ENCODE measurements at places on chromosomes 2 and 18.

GRCh38 chr2:230268606-230269243 is 43.2 kb downstream of the SP140 start:
- no peak for DNase-seq

- DNase-seq: no peak
Observed at GRCh38 chr2:33221046-33221784, 255.2 kb upstream of the RASGRP3 start.

DNA sequence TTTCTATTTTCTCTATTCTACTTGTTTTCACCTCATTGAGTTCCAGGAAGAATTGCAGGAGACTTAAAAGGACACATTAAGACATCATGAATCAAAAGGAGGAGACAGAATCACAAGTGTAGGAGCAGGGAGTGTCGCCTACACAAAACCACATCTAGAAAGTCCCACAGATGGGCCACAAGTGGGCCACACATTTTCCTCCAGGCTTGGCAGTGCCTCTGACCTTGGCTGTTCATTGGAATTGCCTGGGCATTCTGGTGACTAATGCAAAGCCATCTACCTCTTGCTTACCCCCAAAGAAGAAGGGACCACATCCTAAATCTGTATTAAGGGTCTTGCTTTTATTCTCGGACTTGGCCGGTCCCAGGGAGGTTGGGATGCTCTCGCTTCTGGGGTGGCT is 103.6 kb downstream of the KLHL29 start:
- DNase-seq: no peak

DNA sequence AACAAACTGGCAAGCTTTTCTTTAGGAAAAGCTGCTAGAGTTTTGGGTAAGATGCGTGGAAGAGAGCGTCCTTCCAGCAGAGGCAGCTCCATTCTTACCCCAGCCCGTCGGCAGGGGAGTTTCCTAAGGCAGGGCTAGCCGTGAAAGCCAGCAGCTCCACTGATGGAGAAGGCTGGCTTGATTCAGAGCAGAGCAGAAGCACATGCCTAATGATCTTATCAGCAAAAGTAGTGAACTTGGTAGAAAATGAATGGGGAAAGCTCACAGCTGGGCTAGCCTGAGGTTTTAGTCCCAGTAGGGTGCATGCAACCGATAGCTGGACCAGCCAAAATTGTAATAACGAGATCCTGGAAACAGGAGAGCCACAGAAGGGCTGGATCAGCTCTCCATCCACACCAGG is 20.8 kb downstream of the LAMA1 start:
- DNase-seq: no peak

- no peak for DNase-seq
Observed at GRCh38 chr18:7457262-7457661, 109.9 kb upstream of the PTPRM start.

GRCh38 chr2:3079959-3080948 is 297.4 kb downstream of the EIPR1 start:
- DNase-seq: no peak

DNA sequence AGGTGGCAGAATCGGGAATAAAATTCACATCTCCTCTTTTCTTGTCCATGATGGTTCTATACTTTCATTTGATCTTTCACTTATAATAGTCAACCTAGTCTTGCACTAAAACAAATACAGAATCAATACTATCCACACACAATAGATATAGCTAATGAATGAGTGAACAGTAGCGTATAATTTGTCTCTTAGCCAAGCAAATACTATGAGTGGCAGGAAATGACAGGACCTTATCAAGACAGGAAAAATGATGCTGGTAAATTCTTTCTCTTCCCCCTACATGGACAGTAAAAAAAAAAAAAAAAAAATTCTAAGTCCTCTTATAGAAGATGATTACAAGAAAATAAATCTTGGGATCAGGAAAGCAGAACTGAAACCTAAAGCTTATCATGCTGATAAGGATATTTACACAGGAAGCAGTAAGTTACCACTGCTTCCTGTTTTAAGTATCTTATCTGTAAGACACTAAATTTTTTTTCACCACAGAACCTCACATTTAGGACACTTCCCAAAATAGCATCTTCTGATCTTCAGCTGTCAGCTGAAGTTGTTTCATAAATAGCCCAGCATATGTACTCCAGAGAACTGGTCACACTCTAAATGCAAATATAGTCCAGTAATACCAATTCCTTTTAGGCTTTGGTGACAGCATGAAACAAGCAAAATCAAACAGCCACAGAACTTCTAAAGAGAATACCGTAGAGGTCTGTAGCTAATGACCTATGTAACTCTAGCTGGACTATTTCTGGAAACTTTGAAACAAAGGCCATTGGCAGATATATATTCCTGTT is 27.0 kb downstream of the IRS1 start:
- DNase-seq: no peak

DNA sequence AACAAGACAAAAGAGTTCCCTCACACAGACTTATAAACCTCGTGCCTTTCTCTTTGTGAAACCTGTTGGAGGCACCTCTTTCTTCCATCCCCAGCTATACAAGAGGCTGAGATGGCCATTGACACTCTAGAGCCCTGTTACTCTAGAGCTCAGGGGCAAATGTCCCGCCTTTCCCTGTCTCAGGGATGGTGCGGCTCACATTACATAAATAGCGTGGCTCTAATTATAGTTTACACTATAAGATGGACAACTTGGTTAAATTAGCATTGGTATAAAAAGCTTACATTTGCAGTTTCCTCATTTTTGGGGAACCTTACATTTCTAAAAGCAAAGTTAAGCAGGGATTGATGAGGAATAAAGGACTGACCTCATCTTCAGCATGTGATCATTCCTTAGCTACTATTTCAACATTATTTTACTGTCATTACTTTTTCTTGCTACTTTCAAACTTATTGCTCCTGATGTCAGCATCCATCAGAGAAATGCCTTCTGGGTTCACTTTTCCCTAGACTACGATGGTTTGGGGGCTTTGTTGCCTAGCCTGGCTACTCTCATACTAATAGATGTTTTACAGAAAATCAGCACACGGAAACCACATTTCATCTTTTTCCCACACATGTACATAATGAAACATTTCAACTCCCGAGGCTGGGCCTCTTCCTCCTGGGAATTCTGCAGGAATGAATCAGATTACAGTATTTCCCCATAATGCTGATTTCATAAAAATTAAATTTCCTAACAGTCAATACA is 40.4 kb downstream of the FTCDNL1 start:
- peak; percentile 40 for DNase-seq

GRCh38 chr2:123737371-123737770 is 287.7 kb upstream of the CNTNAP5 start:
- DNase-seq: no peak

Data from AG08395 (cell line).